SIG-M5 (cell line): ENCODE measurements at places on chromosomes 11 and 22.

GRCh38 chr22:23609983-23610781, 21.9 kb downstream of the DRICH1 start:
- no peak for DNase-seq

DNA sequence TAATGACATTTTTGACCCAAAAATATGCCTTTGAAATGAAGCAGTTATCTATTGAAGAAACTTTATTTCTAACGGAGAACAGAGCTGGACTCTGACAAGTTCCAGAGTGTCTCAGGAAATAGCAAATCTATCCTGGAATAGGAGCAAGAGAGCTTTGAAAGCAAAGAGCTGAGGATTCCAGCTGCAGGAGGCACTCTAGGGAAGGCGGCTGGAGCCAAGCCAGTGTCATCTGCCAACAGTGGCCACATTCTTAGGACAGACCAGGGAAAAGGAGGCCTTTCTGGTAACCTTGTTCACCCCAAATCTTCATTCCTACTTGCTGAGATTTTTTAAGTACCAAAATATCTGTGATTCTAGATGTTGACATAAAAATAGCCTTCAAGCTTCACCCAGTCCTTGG, 493.5 kb upstream of the B3GAT1 start:
- no peak for DNase-seq

DNA sequence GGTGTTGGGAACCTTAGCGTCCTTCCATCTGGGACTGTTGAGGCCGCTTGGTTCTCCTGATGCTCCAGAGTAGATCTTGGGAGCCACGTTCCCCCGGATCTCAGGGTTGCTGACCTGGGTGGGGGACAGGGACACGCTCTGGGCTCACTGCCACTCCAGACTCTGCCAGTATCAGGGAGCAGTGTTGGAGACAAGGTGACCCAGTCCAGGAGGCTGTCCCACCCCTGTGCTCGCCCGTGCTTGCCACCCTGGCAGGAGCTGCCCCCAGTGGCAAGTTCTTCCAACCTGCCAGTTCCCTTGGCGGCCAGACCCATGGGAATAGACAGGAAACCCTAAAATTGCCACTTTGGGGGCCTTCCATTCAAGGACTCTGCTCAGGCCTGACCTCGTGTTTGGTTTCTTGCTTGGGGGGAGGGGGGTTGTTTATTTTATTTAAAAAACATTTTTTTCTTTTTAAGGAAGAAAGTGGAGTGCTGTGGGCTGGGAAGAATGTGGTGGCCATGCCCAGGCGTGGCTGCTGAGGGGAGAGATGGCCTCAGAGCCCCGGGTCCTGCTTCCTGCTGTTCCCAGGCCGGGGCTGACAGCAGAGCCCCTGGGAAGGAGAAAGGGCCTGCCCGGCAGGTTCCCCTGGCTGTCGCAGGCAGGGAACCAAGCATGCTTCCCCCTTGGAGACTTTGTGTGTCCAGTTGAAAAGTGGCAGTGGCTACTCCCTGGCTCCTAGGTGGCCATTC, 7.2 kb downstream of the GRK2 start:
- no peak for DNase-seq

DNA sequence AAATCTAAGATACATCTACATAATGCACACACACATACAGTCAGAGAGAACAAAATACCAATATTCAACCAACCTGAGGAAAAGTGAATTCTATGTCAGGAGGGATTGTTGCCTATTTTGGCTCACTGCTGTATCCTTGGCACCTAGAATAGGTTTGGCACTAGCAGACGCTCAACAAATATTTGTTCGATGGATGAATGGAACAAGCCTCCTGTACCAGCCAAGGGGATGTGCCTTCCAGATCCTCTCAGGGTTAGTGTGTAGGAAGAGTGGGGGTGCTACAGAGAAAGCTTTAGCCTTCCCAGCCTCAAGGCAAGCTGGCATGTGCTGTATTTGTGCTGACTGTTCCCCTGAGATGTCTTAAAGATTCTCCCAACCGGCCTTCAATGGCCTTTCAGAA, 23.3 kb upstream of the POU2AF1 start:
- DNase-seq: no peak

- DNase-seq: no peak
Observed at GRCh38 chr11:73028611-73029010, 113.5 kb downstream of the FCHSD2 start.

DNA sequence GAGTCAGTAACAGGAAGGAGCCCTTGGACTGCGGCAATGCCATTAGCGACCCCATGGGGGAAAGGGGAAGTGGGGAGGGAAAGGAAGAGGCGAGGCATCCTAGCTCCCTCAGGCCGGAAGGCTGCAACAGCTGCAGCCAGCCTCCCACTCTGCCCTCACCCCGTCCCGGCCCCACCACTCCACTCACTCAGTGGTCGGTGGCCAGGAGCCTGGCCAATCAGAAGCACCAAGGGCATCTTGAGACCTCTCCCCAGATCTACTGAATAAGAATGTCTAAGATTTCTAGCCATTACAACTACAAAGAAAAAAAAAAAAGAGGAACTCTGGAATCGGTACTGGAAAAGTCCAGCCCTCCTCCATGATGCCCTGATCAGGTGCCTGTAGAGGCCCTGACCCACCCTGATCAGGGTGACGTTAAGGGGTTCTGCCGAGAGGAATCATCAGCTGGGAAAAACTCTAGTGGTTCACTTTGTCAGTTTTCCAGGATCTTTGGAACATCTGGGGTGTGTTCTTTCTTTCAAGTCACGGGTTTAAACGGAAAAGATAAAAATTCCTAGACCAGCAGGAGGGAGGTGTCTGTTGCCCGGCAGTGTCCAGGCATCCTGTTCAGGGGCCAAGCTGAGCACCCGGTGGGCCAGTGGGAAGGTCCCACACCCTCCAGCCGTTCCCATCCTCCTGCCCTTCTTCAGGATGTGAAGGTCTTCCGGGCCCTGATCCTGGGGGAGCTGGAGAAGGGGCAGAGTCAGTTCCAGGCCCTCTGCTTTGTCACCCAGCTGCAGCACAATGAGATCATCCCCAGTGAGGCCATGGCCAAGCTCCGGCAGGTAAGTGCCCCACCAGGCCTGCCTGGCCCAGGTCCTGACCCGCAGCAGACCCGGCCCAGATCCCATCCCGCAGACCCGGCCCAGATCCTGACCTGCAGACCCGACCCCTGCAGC, 14.4 kb downstream of the OAF start:
- DNase-seq: no peak
